Activated CD4-positive, alpha-beta T cell treated with anti-CD3 and anti-CD28 coated beads for 48 hours (primary cell): ENCODE measurements at places on chromosomes 5 and 9.
A peak's percentile ranks its signal among the peaks of the same experiment; 100 is the strongest.

DNA sequence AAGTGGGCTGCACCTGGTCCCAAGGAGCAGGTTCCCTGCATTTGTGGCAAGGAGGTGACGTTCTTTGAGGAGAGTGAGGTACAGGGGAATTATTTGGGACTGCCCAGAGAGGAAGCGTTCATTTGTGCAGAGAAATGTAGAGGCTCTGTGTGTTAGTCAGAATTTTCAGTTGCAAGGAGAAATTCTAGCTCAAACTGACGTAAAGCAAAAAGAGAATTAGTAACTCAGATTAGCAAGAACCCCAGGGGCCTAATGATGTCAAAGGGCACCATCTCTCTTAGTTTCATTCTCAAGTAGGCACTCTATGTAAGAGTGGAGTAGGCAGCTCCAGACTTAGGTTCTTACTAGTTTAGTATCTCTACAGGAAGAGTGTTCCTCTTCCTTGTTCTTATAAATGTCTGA lies 2.4 kb upstream of the TXN start:
- no peak for DNase-seq

DNA sequence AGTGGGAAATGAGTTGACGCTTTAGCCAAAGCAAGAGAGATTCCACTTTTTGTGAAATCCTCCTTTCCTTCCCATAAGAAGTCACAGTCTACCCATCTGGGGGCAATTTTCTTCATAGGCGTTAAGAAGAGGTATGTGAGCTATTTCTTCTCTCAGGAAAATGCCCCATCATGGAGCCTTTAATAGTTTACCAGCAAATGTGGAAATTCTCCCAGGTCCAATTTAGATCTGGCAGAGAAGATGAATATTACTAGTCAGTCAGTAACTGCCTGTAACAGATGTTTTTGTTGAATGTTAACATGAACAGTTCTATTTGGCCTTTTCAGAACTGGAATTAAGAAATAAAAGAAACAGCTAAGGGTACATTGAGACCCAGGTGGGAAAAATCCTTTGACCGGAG lies 156.4 kb upstream of the RFX3 start:
- no peak for DNase-seq

DNA sequence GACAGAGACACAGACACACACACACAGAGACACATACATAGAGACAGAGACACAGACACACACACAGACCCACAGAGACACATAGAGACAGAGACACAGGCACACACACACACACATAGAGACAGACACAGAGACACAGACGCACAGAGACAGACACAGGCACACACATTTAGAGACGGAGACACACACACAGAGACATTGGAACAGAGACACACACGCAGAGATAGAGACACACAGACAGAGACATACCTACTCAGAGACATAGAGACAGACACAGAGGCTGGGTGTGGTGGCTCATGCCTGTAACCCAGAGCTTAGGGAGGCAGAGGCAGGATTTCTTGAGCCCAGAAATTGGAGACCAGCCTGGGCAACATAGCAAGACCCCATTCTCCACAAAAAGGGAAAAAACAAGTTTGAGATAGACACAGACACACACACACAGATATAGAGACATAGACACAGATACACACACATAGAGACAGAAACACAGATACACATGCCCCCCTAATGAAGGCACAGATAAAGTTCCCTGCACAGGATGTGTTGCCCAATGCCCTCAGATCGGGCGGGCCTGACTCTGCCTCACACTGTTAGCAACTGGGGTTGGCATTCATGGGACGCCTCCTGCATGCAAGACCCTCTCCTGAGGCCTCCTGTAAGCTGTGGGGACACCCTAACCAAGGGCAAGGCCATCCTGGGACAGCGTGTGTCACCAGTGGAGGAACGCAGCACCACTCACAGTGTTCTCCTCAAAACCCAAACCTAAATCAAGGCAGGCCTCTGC lies 3.3 kb upstream of the RALGDS start:
- no peak for DNase-seq

GRCh38 chr5:140801494-140801841 lies 611 bp downstream of the PCDHA3 start:
- no peak for DNase-seq

DNA sequence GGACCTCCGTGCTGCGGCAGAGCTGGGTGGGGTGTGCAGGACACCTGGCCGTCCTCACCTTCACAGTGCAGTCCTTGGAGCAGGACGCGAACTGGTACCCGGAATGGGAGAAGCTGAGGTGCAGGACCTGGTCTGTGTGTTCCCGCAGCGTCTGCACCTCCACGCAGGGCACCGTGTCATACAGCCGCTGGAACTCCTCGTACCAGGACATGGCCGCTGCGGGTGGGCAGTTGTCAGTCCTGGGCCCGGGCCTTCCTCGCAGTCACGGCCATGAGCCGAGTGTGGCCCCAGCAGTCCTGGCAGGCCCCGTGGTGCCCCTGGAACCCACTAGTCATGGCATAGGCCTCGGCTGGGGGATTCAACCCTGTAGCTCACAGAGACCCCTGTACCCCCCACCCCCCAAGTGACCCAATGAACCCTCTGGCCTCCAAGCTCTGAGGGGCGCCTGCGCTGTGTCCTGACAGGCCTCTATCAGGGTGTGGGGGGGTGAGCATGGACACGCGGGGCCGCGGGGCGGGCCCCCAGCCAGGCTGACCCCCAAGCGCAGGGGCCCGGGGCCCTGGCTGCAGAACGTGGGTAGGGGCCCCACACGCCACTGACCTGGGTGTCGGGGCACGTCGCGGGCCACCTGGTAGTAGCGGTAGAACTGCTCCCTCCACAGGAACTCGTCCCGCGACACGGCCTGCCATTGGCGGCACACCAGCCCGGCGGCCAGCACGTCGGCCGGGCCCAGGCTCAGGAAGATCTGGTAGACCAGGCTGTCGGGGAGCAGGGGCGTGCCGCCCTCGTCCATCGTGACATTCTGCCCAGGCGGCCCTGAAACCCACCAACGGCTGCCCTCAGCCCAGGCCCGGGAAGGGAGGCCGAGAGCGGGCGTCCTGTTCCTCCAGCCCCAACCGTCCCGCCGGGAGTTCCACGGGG lies 987 bp downstream of the FBXW5 start:
- DNase-seq = peak; percentile 59

- DNase-seq = peak; percentile 57
Observed at GRCh38 chr9:128554155-128554862, 1.9 kb downstream of the SPTAN1 start.

DNA sequence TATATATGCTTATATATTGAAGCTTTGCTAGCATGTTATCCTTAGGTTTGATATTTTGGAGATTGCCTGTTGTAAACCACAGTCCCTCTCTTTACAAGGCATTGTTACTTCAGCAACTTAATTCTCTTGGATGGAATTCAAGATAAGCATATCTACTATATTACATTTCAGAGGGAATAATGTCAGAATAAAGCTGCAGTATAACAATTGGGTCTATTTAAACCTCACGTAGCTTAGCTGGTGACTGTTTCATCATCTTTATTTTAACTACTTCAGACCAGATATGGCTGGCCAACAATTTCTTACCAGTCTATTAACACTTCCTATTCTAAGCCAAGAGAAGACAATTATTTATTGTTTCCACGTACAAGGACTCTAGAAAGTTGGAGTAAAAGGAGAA lies 27.1 kb downstream of the ZCCHC10 start:
- DNase-seq = no peak

GRCh38 chr5:154384480-154385235 lies 61.1 kb upstream of the SAP30L start:
- DNase-seq = no peak

- DNase-seq = no peak
Observed at GRCh38 chr5:175596761-175597189, 61.1 kb upstream of the HRH2 start.
